ENCODE measurements at places on chromosomes 12 and 14.

GRCh38 chr14:50964683-50965390 is 20.6 kb upstream of the PYGL start:
- DNase-seq: no peak

DNA sequence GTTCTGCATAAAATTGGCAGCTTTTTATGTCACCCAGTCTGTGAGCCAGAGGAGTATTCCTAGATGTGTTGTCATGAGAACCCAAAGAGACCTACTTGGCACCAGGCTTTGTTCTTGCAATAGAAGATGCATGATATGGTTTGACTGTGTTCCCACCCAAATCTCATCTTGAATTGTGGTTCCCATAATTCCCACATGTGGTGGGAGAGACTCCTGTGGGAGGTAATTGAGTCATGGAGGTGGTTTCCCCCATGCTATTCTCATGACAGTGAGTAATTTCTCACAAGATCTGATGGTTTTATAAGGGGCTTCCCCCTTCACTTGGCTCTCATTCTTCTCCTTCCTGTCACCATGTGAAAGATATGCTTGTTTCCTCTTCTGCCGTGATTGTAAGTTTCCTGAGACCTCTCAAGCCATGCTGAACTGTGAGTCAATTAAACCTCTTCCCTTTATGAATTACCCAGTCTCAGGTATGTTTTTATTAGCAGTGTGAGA is 572.0 kb upstream of the ATP2B1 start:
- no peak for DNase-seq

DNA sequence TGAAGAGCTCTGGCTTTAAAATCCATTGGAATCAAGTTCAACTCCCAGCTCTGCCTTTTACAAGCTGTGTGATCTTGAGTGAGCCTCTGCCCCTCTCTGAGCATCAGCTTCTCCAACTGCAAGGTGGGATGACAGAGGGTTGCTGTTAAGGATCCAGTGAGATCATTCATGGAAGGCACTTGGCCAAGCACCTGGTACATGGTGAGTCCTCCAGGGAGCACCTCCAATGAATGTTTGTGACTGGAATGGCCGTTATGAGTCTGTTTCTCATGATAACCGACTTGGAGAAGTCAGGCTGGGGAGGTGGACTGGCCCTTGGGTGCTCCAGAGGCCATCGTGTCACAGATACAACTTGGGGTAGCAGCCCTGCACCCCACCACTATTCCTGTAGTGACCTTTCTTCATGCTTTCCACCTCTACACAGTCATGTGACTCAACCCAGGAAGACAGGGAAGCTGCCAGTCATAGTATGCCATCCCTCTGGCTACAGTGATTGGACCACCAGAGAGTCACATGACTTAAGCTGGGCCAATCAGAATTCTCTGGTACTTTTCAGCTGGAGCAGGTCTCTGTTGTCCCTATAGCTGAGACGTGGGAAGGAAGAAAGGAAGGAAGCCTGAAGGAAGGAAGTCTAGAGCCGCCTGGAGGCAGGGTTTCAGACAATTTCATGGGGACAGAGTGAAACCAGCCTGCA is 146.5 kb upstream of the MYL2 start:
- no peak for DNase-seq

- DNase-seq: no peak
Measured at GRCh38 chr14:66746316-66747006, 238.5 kb downstream of the GPHN start.

DNA sequence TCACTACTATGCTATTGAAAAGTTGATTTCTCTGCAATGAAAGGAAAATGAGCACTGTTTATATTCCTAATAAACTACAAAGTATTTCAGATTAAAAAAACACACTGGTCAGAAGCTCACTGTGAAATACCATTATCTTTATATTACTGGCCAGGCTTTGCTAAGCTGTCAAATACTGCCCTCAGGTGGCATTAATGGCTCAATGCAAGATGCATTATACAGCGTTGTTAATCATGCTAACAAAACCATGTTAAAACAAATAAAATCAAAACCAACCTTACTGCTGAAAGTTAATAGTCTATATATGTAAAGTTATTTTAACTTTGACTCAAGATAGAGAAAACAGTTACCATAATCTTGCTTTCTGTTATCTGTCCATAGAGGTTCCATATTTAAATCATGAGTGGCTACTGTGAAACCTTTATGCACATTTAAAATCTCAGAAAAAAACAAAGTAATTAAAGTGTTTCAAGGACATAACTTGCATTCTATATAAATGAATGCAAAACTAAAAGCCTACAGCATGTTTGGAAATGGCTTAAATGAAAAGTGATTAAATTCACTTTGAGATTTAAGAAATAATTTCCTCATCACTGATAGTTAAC is 121.7 kb downstream of the RALGAPA1 start:
- no peak for DNase-seq

GRCh38 chr12:89618113-89618862 is 90.3 kb downstream of the ATP2B1 start:
- no peak for DNase-seq

- no peak for DNase-seq
Measured at GRCh38 chr12:76927170-76927784, 48.5 kb upstream of the CSRP2 start.

GRCh38 chr14:90773196-90773486 is 43.1 kb downstream of the TTC7B start:
- DNase-seq: no peak

DNA sequence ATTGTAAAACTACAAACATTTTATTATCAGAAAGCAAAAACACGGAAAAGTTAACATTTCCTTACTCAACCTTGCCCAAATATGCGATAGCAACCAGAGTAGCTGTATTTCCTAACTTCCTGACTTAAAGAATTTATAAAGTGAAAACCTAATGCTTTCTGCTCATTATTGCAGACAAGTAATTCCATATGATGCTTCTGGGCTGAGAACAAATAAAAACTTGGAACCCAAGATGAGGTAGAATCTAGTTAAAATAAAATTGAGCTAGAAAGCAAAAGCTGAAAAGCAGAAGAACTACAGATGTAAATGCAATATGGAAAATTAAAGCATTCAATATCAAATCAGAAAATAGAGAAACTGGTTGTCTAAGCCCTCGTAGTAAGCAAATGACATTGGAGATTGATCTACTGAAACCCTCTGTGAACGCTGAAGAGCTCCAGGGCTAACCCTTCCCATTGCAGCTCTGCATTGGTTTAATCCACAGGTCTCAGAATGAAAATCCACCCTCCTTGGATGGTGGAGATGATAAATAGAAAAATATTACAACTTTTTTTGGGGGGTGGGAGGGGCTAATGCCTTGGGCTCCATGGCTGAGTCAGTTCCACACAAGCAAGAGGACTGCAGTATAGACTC is 40.7 kb downstream of the CORO1C start:
- no peak for DNase-seq

- DNase-seq: no peak
Measured at GRCh38 chr12:25101092-25101445, 93.9 kb downstream of the DNAI7 start.

DNA sequence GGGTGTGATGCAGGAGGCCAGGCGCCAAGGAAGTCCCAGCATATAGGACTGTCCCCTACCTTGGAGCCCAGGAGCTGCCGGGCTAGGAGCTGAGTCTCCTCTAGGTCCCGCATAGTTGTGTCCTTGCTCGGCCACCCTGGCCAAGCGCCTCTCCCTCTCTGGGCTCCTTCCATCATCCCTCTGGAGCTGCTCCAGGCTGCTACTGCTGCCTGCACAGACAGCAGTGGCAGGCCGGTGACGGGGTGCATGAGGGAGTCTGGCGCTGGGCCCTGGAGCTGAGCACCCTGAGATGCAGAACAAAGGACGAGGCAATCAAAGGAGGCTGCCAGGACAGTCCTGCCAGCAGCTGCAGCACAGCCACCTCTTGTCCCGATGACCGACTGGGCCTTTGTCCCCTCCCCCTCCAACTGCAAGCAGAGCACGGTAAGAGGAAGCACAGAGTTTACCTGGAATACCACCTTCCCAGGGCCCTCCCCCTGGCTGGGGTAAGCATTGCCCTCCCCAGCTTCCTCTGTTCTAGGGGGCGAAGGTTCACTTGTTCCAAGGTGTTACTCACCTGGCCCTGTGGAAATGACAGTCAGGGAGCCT is 10.4 kb downstream of the DTX1 start:
- no peak for DNase-seq

GRCh38 chr14:39440975-39441374 is 8.7 kb upstream of the FBXO33 start:
- no peak for DNase-seq

DNA sequence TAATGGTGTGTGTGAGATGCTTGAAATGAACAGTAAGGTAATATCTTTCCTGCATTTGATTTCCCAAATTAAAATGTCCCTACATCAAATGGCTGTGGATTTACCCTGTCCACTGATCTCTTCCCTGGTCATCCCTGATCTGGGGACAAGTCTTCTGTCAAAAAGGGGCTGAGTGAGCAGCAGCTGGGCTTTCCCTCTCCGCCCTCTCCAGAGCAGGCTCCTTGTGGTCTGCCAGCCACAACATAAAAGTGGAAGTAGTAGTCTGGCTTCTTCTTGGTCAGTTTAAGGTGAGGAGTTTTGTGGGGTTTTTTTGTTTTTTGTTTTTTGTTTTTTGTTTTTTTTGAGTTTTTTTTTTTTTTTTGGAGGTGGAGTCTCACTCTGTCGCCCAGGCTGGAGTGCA is 25.2 kb upstream of the PLXNC1 start:
- no peak for DNase-seq

GRCh38 chr12:107468182-107468581 is 217.4 kb upstream of the PWP1 start:
- no peak for DNase-seq

- no peak for DNase-seq
Measured at GRCh38 chr12:91319071-91319760, 136.6 kb upstream of the DCN start.

- no peak for DNase-seq
Measured at GRCh38 chr14:91413547-91414474, 3.8 kb downstream of the CCDC88C start.

DNA sequence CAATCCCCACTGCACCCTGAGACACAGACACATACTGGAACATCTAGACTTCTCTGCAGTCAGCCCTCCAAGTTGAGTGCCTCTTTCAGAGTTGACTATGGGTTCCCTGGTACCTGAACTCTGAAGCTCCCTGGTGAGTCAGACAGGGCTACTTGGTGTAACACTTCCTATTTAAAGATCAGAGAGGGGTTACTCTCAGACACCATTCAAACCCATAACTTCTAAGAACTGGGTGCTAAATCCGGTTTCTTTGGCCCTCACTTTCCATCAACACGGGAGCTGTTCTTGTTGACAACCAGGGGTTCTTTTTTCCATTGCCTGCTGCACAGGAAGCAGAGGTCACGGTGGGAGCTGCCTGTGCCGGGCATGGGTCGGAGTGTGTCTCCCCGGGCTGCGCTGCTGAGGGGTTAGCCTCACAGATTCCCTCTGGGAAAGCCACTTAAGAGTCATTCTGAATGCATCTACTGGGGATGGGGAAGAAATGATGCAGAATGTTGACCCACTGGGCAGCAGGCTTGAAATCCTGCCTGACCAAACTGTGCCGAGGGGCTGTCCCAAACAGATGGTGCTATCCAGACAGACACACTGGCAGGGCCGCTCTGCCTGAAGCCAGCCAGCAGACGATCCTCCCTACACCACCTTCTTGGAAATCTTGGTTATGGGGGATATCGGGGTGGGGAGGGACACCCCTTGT is 74.1 kb downstream of the PITPNM2 start:
- no peak for DNase-seq

- no peak for DNase-seq
Measured at GRCh38 chr12:646442-647384, 16.5 kb downstream of the NINJ2 start.

All from esophagus squamous epithelium (tissue), 5 donors.